ENCODE measurements at places on chromosomes 16 and 17.

DNA sequence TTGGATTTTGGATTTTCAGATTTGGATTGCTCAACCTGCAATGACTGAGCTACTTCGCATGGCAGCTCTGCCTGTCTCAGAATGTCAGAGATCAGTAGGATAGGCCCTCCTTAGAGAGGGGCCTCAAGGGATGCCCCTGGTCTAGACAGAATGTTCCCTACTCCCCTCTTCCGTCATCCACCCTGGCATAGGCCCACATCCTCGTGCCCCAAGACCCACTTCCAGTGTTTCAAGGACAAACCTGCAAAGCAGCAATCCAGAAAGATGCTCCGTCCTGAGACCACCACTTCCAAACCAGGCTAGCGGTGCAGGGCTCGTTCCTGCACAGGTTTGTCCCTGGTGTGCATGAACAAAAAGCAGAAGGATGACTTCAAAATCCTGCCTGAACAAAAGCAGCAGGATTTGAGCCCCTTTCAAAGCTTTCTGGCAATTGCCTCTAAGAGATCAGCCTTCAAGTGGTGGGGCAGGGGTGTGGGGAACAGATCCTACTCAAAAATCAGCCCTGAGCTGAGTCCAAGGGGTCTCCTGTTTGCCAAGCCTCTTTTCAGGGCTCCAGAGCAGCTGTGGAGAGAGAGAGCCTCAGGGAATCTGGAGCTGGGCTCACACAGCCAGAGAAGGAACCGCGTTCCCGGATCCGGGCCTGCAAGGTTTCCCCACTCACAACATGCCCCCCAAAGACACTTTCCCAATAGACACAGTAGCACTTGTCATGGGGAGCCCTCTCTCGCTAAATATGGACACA is 121.1 kb downstream of the SOCS1 start:
- H3K27me3 ChIP-seq: no peaks in the 10 kb centered on the region
- H3K4me1 ChIP-seq: peaks cover 46% of the 10 kb centered on the region
- no peak overlapping the region for H3K4me3 ChIP-seq
- 0 out of 2 replicates have a peak overlapping the region, but pooled peaks have one; percentile 21 for H3K27ac ChIP-seq
- no peak for DNase-seq
- peaks cover 2% of the 10 kb centered on the region for H3K36me3 ChIP-seq

GRCh38 chr17:2143332-2143731 is 88.4 kb downstream of the HIC1 start:
- peaks cover 8% of the 10 kb centered on the region for H3K36me3 ChIP-seq
- no peak overlapping the region for H3K27ac ChIP-seq
- DNase-seq: no peak
- H3K4me1 ChIP-seq: peaks cover 10% of the 10 kb centered on the region
- H3K4me3 ChIP-seq: no peak overlapping the region
- no peaks in the 10 kb centered on the region for H3K27me3 ChIP-seq

GRCh38 chr17:67995570-67996263 is 552 bp downstream of the C17orf58 start:
- peaks cover 23% of the 10 kb centered on the region for H3K4me1 ChIP-seq
- no peaks in the 10 kb centered on the region for H3K27me3 ChIP-seq
- peak overlapping the region; percentile 64 for H3K4me3 ChIP-seq
- DNase-seq: peak; percentile 81

- H3K36me3 ChIP-seq: no peaks in the 10 kb centered on the region
- no peak for DNase-seq
- no peaks in the 10 kb centered on the region for H3K4me1 ChIP-seq
- no peaks in the 10 kb centered on the region for H3K27me3 ChIP-seq
Observed at GRCh38 chr17:18018411-18018921, 20.5 kb downstream of the ATPAF2 start.

DNA sequence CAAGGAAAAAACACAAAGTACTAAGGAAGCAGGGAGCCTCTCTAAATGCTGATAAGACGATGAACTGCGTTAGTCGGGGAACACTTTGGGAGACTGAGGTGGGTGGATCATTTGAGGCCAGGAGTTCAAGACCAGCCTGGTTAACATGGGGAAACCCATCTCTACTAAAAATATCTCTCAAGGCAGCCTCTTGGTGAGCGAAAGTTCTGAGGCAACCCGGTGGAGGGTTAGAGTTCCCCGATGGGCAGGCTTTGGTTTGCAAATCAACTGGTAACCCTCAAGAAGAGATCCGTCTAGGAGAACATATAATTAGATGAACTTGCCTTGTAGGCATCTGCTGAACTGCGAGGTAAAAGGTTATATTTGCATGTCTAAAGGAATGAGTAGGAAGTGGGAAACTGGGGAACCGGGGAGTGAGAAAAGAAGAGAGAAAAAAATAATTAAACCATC is 44.6 kb downstream of the WSB1 start:
- no peak overlapping the region for H3K27ac ChIP-seq
- H3K4me1 ChIP-seq: 0 out of 2 replicates have a peak, but pooled peaks cover 2% of the 10 kb centered on the region
- H3K27me3 ChIP-seq: no peaks in the 10 kb centered on the region
- no peak overlapping the region for H3K4me3 ChIP-seq

GRCh38 chr16:25060920-25061319 is 45.8 kb upstream of the ARHGAP17 start:
- H3K27ac ChIP-seq: no peak overlapping the region
- H3K27me3 ChIP-seq: no peaks in the 10 kb centered on the region

DNA sequence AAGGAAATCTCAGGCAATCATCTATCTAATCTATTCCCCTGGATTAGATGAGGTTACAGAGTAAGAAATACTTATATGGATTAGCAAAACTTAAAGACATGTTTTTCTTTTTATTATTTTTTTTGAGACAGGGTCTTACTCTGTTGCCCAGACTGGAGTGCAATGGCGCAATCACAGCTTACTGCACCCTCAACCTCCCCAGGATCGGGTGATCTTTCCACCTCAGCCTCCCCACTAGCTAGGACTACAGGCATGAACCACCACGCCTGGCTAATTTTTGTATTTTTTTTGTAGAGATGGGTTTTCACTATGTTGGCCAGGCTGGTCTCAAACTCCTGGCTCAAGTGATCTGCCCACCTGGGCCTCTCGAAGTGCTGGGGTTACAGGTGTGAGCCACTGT is 3.3 kb upstream of the NFE2L1 start:
- no peak overlapping the region for H3K27ac ChIP-seq
- H3K36me3 ChIP-seq: no peaks in the 10 kb centered on the region
- H3K27me3 ChIP-seq: no peaks in the 10 kb centered on the region

GRCh38 chr17:28227316-28228108 is 91.5 kb upstream of the TMEM97 start:
- no peaks in the 10 kb centered on the region for H3K27me3 ChIP-seq
- no peak overlapping the region for H3K27ac ChIP-seq
- H3K4me1 ChIP-seq: no peaks in the 10 kb centered on the region
- H3K4me3 ChIP-seq: peak overlapping the region; percentile 54
- DNase-seq: peak; percentile 94

DNA sequence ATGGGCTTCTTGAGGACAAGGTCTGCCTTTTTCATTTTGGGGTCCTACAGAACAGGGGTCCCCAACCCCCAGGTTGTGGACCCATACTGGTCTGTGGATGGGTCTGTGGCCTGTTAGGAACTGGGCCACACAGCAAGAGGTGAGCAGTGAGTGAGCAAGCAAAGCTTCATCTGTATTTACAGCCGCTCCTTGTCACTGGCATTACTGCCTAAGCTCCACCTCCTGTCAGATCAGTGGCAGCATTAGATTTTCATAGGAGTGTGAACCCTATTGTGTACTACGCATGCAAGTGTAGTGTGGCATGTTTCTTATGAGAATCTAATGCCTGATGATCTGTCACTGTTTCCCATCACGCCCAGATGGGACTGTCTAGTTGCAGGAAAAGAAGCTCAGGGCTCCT is 33.9 kb downstream of the ERN1 start:
- H3K36me3 ChIP-seq: peaks cover 3% of the 10 kb centered on the region
- H3K27me3 ChIP-seq: no peaks in the 10 kb centered on the region
- H3K4me1 ChIP-seq: no peaks in the 10 kb centered on the region

DNA sequence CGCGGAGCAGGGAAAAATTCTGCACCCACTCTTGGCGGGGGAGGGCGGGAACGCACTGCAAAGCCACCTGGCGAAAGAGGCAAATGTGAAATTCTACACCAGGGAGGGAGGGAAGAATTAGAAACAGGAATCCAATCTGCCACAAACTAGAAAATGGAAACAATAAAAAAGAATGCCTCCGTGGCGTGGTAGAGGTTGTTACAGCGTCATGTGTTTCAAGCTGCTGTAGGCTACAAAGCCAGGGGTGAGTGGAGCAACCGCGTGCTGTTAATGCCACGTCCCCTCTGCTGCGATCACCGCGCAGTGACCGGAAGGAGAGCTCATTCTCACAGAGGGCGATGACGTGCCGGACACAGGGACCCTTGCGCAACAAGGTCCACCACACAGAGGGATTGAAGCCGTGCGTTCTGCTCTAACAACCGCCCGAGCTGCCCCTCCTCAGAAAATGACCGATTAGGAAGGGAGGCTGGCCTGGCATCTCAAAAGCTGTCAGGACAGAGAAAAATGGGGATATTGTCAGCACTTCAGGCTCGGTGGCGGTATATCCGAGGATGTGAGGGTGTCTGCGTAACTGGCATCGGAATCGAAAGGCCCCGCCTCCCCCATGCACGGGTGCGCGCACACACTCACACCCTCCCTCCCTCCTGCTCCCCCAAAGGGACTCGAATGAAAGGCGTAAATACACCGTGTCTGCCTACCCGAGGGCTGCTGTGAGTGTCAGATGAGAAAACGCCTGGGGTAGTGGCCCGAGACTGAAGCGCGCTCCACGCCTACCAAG is 70.8 kb upstream of the TNRC6C start:
- H3K27me3 ChIP-seq: peaks cover 6% of the 10 kb centered on the region
- no peak overlapping the region for H3K27ac ChIP-seq
- H3K4me3 ChIP-seq: no peak overlapping the region
- no peaks in the 10 kb centered on the region for H3K36me3 ChIP-seq
